ENCODE measurements at places on chromosomes 5 and 9. TPM values are rescaled to one million over a fixed set of nuclear protein-coding genes. Genes with fewer than 3 reads are reported as not detected.

NR2F1-AS1 gene
- total RNA-seq: 1.2 TPM

CCL27 gene
- total RNA-seq: not detected

IL7R gene
- total RNA-seq: 1.6 TPM

PCDHA9 gene
- not detected for total RNA-seq
